ENCODE measurements at places on chromosomes 5 and 9.

GRCh38 chr5:142789206-142789605 is 19.0 kb downstream of the ARHGAP26 start:
- no peak for DNase-seq

DNA sequence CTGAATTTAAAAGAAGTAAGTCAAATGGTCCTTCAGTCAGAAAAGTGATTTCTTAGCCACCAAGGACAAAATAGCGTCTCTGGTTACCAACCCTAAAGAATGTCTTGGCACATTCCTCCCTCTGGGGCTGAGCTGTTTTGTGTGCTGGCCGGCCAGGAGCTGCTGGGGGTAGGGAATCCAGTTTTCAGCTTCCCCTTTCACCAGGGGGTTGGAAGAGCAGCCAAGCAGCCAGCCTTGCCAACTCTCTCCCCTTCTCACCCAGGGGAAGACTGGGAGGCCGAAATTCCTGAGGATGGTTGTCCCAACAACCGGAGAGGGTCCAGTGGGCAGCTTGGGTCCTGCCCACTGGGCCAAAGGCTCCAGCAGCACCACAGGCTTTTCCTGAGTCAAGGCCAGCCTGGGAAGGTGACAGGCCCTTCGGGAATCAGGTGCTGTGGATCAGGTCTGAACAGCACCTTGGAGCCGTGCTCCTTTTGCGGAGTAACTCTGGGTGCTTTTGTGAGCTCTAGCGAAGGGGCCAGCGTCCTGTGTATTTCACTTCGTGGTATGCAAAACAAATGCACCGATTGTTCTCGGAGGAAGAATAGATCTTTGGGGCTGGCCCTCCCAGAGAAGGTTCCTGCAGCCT is 4.2 kb downstream of the WWC1 start:
- DNase-seq = peak; percentile 50

DNA sequence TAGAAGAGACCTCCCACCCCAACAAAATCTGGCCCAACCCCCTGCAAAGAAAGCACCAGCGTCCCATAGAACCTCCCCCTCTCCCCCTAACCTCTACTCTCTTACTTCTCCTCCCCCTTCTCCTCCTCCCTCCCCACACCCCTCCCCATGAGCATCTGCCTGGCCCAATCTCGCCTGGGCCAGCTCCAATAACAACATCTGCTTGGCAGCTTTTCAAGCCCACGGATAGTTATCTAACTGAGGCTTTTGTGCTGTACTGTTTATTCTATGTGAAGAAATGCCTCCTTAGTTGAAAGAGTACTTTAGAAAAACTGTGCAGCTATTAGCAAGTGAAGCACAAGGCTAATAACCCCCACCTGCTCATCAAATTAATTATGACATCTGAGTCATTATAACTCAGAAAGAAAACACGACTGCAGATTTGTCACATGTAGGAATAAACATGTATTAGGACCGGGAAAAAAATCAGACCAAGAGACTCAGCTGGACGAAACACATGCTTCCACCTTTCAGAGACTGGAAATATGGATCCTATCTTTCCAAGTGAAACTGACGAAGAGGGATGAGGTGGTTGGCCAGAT is 42.8 kb downstream of the NFIB start:
- DNase-seq = peak; percentile 10

DNA sequence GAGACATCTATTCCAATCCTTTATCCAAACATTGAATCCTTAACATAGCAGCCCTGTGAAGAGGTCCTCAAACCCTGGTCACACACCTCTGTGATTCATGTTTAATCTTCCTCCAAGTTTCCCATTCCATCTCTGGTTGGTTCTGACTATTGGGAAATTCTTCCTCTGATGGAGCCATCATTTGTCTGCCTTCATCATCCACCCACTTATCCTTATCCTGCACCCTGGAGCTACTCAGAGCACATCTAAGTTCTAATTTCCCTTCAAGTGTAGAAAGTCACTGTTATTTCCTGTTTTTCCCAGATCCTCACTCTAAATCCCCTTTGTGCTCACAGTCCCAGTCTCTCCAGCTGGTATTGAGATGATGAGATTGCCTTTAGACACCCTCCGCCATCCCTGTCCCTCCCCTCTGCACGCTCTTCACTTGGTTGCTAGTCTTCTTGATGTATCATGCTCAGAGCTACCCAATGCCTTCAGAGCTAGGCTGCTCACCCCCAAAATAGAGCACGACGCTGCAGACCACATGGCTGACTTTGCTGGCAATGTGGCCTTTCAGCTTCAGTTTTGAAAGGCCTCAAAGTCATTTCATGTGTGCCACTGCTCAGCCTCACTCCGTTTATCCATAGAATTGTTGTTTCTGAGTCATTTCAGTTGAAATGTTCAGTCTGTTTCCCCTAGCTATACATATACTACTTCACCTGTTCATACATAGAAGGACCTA is 154.3 kb downstream of the PALM2AKAP2 start:
- no peak for DNase-seq

- DNase-seq = no peak
These were observed 96.5 kb downstream of the SMIM23 start for GRCh38 chr5:171882118-171882517.

All from HEK293T (cell line).